ENCODE measurements at places on chromosomes 3 and 15. TPM values are rescaled to one million over a fixed set of nuclear protein-coding genes. Genes with fewer than 3 reads are reported as not detected.

Gene ARNT2
- 29.5 TPM for polyA plus RNA-seq

Gene KBTBD12
- not detected for polyA plus RNA-seq

Gene STRIT1
- polyA plus RNA-seq = not detected

Gene CNTN4
- polyA plus RNA-seq = not detected

Gene GOLGA6L4
- 0.90 TPM for polyA plus RNA-seq

Gene MAP1A
- 66.1 TPM for polyA plus RNA-seq

Gene SETD5
- polyA plus RNA-seq = 39.5 TPM

Gene GOLGA8B
- polyA plus RNA-seq = 19.6 TPM

Gene EBLN2
- polyA plus RNA-seq = 0.87 TPM

Gene LRTM1
- 0.43 TPM for polyA plus RNA-seq

Measured in fibroblast of lung (primary cell).